ENCODE measurements at places on chromosomes 2 and 18.

- DNase-seq = no peak
Measured at GRCh38 chr18:43010611-43011010, 104.9 kb downstream of the RIT2 start.

GRCh38 chr2:165277295-165277694, 38.1 kb downstream of the SCN2A start:
- DNase-seq = no peak

- no peak for DNase-seq
Measured at GRCh38 chr2:155021618-155022017, 323.1 kb downstream of the KCNJ3 start.

DNA sequence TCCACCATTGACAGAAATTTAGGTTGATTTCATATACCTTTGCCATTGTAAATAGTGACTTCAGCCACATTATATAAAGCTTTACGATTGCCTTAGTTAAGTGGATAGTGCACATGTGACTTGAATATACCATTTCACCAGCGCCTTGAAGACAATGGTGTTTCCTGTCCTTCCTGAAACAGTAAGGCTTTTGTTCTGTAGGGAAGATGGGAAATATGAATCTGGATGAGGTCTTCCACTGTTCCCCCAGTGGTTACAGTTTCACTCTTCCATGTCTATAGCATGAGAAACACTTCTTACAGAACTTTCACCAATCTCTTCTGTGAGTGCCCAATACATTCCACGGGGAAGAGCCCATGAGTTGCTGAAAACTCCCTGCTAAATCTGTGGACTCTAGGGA, 240.5 kb downstream of the TRIB2 start:
- DNase-seq = no peak

GRCh38 chr2:31406593-31407385, 7.8 kb downstream of the XDH start:
- no peak for DNase-seq

DNA sequence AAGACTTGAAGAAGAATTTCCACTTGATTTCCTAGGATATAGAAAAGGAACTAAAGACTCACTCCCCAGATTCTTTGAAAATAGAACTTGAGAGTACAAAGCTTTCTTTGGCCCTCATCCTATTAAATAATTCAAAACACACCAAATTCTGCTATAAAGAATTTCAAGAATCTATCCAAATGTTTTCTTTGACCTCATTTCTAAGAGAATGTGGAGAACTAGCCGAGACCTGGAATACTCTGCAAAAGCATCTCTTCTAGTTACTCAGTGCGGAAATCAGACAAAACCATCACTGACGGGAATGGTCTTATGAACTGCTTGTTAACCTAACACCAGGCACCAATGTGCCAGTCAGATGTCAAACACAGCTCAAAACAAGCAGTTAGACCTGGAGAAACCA, 44.2 kb upstream of the ARL5A start:
- DNase-seq = no peak

GRCh38 chr18:79182047-79182713, 113.0 kb downstream of the ATP9B start:
- no peak for DNase-seq

DNA sequence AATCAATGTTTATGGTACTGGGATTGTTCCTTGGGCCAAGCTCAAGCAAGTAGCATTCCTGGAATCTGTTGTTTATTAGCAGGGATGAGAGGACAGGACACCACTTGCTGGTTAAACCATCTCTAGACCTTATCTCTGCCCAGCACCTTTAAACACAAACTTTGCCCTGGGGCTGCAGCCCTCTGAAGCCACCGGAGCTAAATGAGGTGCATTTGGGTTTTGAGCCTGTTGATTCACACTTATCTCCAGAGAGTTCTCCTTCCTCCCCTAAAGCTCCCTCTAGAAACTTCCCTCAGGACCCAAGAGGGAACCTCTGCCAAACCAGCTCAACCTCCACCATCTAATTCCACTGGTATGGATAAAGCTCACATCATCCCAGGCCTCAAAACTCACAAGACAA, 94.8 kb upstream of the EPAS1 start:
- DNase-seq = no peak

GRCh38 chr18:61982475-61982874, 89.7 kb upstream of the RNF152 start:
- no peak for DNase-seq

GRCh38 chr2:112033600-112033999, 21.5 kb upstream of the TMEM87B start:
- DNase-seq = no peak

DNA sequence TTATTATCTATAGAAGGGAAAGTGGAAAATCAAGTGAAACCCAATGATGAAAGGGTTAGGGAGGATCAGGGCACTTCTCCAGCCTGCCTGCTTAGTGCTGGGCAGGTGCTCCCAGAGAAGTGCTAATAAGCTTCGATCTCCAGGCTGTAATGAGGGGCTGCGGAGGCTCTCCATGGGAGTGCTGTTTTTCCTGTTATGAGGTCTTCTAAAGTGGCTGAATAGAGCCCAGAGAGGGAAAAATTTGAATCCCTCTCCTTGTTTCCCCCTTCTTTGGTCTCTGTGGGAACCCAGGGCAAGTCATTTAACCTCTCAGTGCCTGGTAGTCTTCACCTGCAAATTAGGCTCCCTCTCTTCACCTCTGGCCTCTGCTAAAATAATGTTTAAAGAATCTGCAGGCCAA, 351.7 kb upstream of the DCC start:
- no peak for DNase-seq

- no peak for DNase-seq
Measured at GRCh38 chr2:45190481-45190942, 181.3 kb upstream of the SIX2 start.

GRCh38 chr2:176356251-176356650, 87.0 kb downstream of the MTX2 start:
- no peak for DNase-seq

DNA sequence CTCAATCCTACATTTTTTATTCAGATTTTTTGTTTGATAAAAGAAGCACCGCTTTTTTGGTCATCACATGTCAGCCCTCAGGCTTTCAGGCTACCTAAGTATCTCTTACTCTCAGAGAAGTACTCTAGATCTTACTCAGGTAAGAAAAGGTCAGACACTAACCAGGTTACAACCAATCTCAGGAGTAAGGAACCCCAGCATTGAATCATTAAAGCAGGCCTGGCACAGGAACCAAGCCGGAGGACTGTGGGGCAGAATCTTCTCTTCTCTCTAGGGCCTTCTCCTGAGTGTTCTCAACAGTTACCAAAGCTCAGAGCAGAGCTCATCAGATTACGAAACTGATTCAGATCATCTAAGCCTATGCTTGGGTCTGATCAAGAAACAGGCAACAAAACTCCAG, 28.2 kb downstream of the RBMS1 start:
- no peak for DNase-seq

DNA sequence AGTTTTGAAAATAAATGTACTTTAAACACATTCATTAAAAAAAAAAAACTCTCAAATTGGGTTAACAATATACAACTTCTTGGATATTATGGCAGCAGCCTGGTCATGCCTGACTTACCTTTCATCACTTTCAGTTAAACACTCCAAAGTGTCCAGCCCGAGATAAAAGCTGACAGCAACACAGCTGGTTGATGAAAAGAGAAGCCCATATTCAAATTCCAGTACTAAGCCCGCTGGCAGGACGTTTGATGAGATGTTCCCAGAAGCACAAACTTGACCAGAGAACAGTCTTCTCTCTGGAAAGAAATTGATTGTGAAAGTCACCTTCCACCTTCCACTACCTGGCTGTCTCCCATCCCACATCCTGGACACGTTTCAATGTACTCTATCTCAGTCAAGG, 586.3 kb downstream of the TDRD15 start:
- DNase-seq = no peak

Data from kidney capillary endothelial cell (primary cell).